ENCODE measurements at places on chromosomes 13 and 19.

GRCh38 chr19:46787331-46788261 is 798 bp downstream of the SLC1A5 start:
- DNase-seq, result peak; percentile 58

GRCh38 chr19:2266183-2266993 is 10.2 kb upstream of the JSRP1 start:
- DNase-seq, result no peak

DNA sequence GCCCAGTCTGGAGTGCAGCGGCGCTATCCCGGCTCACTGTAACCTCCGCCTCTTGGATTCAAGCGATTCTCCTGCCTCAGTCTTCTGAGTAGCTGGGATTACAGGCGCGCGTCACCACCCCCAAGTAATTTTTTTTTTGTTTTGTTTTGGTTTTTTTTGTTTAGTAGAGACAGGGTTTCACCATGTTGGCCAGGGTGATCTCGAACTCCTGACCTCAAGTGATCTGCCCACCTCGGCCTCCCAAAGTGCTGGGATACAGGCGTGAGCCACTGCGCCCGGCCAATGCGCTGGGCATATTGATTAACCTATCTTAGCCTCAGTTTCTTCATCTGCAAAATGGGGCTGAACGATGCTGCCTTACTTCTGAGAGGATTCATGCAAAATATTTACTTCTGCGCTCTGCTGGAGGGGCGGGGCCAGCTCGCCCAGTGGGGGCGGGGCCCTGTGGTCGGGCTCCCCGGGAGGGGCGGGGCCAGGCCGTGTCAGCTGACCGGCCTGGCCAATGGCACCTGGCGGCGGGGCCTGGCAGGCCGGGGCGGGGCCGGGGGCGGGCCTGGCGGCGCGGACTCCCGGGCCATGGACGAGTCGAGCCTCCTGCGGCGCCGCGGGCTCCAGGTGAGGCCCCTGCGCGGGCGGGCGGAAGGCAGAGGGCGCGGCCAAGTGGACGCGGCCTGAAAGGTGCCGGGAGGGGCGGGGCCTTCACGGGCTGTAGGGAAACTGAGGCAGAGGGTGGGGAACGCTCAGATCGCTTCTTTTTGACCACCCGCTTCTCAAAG is at the start of gene MAST3:
Gene MAST3 (plus strand): TSS at position 562 of the 776 bp plus-strand sequence. CDS start 15 bp downstream, at position 577.
- DNase-seq, result peak; percentile 94

GRCh38 chr13:51770160-51770559 is 33.8 kb downstream of the DHRS12 start:
- no peak for DNase-seq

DNA sequence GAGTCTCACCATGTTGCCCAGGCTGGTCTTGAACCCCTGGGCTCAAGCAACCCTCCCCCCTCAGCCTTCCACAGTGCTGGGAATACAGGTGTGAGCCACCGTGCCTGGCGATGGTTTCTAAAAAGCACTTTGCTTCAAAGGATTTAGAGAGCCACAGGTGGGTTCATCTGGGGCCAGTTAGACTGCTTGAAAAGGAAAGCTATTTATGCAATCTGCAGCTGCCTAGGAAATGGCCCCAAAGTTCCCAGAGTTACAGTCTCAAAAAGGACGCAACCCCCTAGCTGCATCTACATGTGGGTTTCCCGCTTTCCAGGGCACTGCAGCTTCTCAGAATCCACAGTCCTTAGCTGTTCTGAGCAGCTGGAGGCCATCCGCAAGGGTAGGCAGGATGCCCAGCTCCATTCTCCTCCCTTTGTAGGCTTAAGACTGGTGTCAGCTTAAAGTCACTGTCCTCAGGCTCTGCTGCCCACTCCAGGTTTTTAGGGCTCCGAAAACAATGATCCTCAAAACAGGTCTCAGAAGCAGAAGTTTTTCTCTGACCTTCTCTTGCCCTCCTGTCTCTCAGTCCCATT is 41.4 kb downstream of the ZNF823 start:
- DNase-seq, result no peak

GRCh38 chr13:21137696-21138095 is 38.7 kb downstream of the SKA3 start:
- DNase-seq, result no peak

GRCh38 chr19:5631567-5632240 is 8.8 kb downstream of the SAFB start:
- DNase-seq, result no peak

GRCh38 chr13:54928071-54928470 is 1899.5 kb downstream of the OLFM4 start:
- no peak for DNase-seq

All from stimulated activated naive CD8-positive, alpha-beta T cell treated with anti-CD3 and anti-CD28 coated beads, Interleukin-15, amount 100 ng/mL, for 72 hours (primary cell).